ENCODE measurements at places on chromosomes 4 and X.

- DNase-seq: peak; percentile 16
Observed at GRCh38 chr4:139665690-139666529, at the start of gene MGST2. Gene MGST2 (plus strand): TSS chr4:139665819. CDS start chr4:139666020, 201 bp downstream.

DNA sequence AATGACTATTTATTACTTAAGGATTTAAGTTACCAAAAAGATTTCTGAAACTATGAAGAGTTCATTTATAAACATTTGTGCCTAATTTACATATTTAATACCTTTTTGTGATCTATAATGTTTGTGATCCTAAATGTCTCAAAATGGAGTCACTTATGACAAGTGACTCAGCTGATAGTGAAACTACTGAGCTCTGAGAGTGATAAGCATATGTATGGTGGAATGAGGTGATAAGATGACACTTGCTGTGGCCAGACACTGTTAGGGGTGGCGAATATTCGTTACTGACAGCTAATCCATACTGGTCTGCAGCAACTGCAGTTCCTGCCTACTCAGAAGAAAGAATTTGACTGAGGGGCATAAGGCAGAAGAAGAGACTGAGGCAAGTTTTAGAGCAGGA lies 5.5 kb upstream of the NXF3 start:
- DNase-seq: no peak

GRCh38 chr4:55949482-55949802 lies 697 bp downstream of the CEP135 start:
- DNase-seq: peak; percentile 53

- peak; percentile 87 for DNase-seq
Observed at GRCh38 chr4:145299380-145300076, 119.1 kb upstream of the OTUD4 start.

DNA sequence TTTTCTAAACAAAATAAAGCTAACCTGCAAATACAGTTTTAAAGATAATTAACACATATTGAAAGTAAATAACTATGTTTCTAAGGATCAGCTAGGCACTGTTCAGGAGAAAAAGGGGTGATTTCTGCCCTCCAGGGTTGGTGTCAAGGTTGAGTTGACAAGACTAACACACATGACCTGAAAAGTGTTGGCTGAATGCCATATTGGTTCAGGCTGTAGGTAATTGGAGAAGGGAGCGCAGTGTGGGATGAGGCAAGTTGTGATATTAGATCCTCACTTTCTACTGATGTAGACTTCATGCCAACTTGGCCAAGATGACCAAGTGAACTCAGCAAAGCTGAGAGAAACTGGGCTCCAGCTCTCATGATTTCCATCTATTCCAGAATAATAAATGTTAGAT lies 42.2 kb downstream of the PPM1K start:
- no peak for DNase-seq

GRCh38 chr4:69066945-69067344 lies 29.3 kb upstream of the UGT2B7 start:
- no peak for DNase-seq

GRCh38 chr4:153639833-153640802 lies 44.0 kb upstream of the TLR2 start:
- DNase-seq: no peak

DNA sequence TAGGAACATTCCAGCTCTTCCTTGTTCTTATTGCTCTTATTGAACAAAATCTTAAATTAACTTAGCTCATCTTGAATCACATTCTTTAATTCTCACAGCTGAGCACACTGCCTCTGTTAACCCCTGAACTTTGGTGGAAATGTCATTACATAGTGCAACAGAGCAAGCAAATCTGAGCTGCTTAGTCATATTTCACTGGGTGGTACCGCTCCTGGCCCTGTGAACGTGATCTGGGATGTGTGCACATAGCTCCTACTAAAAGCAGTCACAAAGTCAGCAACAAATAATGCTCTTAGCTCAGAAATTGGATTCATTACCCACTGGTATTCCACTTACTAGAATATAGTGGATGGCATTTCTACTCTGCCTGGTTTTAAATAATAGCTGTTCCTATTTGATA lies 27.9 kb downstream of the ARHGEF6 start:
- no peak for DNase-seq

DNA sequence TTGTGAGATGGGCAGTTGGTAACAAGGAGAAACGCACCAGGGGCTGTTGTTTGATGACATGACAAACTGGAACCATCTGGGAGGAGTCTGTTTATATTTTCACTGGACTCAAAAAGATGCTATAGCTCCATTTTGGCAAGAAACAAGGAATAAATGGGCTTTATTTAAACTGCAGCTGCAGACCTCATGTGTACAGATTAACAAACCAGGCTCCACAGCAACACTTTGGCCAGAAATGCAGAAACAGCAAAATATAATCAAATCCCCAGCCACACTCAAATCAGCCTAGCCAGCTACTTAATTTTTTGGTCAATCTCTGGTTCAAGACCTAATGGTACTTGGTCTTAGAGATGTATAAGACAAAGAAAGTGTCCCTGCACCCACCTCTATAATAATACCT lies 52.7 kb downstream of the ASB9 start:
- DNase-seq: no peak

- no peak for DNase-seq
Observed at GRCh38 chr4:180486342-180486741, 1756.9 kb upstream of the TENM3 start.

DNA sequence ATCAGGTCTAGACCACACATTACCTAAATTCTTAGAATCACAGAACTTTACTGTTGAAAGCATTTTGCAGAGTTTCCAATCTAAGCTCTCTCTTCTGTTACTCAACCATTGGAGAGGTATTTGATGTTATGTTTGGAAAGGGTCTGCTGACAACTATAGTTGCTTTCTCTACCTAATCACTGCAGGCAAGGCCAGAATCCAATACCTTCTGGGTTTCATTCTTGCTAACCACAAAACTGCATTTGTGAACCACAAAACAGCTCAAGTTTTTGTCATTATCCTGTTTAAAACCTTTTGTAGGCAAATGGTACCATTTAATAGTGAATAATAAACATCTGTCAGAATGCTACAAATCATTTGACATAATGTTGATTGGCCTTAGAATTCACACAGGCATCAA lies 380.1 kb downstream of the GASK1B start:
- no peak for DNase-seq

GRCh38 chr4:40307627-40308497 lies 27.3 kb upstream of the CHRNA9 start:
- DNase-seq: peak; percentile 96

- no peak for DNase-seq
Observed at GRCh38 chr4:163017135-163017534, 149.6 kb downstream of the NAF1 start.

GRCh38 chrX:116172976-116173375 lies 2.4 kb downstream of the AGTR2 start:
- no peak for DNase-seq

GRCh38 chr4:113106108-113106507 lies 56.7 kb downstream of the ANK2 start:
- DNase-seq: peak; percentile 5

- peak; percentile 20 for DNase-seq
Observed at GRCh38 chr4:140326395-140326993, 47.0 kb upstream of the SCOC start.

GRCh38 chrX:124506066-124506465 lies 159.7 kb downstream of the SH2D1A start:
- no peak for DNase-seq

GRCh38 chr4:122341886-122342285 lies 36.9 kb upstream of the ADAD1 start:
- no peak for DNase-seq

DNA sequence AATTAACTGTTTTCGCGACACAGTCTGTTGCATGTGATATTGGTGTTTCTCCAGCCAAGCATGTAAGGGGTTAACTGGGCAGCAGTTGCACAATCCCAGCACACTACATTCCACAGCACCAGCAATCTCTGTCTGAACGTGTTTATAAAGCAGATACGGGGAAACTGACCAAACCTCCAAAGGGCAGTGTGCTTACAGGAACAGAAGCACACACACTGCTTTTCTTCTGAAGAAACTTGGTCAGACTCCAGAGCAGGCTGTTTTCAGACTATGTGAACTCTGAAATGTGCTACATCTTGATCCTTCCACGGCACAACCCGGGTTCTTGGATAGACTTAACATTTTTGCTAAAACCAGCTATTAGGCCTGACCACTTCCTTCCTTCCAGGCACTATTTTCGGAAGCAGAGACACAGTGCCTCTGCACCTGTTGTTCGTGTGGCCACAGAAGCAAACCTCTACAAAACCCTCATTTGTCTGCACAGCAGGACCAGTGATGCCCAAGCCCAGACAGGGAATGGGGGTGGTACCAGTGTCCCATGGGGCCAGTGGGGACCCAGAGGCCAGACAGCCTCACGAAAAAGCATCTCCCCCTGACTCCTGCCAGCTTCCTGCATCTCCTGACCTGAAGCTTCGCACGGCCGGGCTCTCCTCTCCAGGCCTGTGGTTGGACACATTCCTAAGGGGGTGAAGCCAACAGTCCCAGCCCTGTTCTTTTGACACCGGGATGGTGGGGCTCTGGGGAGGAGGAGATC lies 90.1 kb downstream of the IRF2 start:
- DNase-seq: peak; percentile 85

DNA sequence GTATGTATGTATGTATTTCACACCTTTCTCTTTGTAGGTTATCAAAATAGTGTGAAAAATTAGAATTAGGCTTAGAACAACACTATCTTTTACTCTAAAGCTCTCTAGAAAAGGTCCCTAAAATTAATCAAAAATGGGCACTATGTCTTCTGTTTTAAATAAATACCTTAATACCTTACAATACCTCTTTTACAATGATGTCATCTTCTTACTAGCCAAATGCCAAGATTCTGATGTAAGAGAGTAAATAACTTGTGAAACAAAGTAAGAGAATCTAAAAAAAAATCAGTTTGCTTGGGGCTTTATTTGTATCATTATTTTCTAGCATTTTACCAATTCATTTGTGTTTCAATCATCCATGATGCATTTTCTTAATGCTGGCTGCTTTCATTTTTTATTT lies 402.2 kb upstream of the MAGEB2 start:
- DNase-seq: no peak

DNA sequence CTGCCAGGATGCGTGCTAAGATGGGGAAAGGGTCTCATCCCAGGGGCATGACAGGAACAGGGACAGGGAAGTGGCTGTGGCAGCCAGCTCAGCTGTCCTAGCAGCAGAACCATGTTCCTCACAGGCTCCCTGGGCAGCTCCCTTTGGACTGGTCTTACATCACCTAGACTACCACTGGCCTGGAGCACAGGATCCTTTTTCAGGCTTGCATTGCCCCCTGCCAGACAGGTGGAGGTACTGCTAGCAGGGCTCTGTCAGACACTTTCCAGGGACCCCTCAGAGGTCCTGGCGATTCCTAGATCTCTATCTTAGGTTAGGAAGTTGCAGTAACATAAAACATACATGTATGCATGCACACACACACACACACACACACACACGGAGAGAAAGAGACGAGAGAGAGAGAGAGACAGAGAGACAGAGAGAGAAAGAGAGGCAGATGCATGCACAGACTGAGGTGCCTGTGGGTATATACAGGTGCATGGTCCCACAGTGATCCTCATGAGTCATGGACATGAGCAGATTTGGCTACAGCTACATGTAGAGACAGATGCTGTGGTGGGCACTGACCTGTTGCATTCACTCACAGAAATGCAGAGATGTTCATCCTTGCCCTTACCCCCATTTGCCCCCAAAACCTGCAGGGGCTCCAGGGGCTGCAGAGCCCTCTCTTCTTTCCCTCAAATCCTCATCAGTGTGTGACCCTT lies 63.6 kb downstream of the STARD8 start:
- no peak for DNase-seq

- peak; percentile 32 for DNase-seq
Observed at GRCh38 chr4:7831330-7831729, 108.3 kb downstream of the AFAP1 start.

DNA sequence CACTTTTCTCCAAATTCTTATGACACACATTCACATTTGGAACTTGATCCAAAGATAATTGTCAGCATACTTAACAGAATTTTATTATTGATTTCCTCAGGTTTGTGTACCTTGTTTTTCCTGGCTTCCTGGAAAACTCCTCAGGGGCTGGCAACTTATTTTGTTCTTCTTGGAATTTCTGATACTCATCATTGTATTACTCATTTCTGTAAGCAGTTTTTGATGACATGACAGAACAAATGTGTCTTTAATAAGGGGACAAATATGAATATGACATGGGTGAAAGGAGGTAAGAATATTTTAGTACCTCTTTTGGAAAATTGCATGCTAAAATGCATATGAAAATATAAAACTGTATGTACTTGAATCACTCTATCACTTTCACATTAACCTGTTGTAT lies 237.8 kb downstream of the ADGRL3 start:
- no peak for DNase-seq

DNA sequence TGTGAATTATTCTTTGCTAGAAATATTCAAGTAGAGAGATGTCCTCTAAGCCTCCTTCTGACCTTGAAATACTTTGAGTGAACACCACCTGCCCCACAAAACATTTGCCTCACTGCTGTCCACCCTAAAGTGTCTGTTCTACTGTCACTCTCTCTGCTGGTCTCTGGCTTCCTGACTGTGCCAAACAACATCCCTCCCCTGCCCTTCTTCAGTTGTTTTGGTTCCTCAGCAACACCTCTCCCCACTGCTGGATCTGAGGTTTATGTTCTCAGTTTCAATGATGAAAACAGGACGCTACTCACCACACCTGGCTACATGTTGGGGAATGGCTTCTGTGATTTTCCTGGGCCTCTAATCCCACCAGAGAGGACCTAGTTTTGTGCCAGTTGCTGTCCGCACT lies 456.9 kb downstream of the BCOR start:
- no peak for DNase-seq

GRCh38 chr4:44150091-44150576 lies 298.5 kb downstream of the KCTD8 start:
- DNase-seq: no peak

DNA sequence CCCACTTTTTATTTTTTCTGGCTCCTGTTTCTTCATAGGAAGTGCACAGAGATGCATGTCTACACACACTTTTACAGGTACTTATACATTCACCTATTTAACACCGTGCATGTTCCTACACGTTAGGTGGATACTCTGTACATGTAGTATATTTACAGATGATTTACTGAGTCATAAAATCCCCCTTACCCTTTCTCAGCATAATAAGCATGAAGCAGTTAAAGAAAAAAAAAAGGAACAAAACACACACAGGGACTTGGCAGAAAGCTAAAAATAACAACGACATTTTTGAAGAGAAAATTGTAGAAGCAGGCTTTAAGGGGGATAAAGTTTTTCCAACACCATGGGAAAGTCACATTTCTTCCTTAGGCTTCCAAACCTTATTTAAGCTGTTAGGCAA lies 96.4 kb upstream of the IQCM start:
- no peak for DNase-seq
